ENCODE measurements at places on chromosomes 12 and 14.
A peak's percentile ranks its signal among the peaks of the same experiment; 100 is the strongest.

- peak; percentile 36 for DNase-seq
Observed at GRCh38 chr14:90060312-90060964, 1.4 kb upstream of the KCNK13 start.

DNA sequence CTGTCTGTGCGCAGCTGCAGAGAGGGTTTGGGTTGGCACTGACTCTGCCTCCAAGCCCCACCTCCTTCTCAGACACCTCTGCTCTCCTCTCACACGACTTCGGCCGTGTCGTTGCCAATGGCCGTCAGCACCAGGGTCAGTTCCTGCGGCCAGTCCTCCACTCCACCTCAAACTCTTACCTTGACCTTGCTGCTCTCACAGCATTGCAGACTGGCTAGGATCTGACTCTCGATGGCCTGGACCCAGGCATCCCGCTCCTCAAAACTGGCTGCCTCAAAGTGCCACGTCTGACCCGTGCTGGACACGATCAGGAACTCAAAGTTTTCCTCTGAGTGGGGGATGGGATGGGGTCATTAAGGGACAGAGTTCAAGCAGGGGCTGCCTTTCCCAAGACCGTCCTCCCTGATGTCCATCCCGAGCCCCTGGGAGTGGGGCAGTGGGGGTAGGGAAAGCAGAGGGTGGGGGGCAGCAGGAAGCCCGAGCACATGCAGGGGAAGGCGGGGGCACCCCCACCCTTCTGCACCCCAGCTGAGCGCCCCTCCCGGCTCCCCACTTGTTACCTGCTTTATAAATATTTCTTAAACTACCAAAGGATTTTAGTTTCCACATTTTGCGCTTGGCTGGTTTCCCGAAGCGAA, 10.7 kb downstream of the AGAP2 start:
- DNase-seq, result no peak

GRCh38 chr12:51318846-51319599, 5.0 kb downstream of the BIN2 start:
- DNase-seq, result no peak

DNA sequence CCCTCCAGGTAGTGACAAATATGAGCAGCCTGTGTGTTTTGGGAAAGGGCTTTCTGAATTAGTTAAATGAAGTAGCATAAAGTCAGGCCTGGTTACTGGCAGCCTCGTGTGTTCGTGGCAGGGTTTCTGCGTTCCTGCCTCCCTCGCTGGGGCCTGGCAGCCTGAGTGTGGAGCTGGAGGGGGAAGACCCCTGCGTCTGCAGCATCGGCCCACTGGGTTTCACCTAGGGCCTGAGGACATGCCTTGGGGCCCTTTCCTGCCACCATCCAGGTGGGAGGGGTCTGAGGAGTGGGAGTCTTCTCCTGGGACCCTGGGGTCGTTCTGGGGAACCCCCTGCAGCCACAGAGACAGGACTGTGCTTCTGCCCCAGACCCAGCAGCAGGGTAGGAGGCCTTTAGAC, 20.4 kb upstream of the AMN start:
- no peak for DNase-seq

DNA sequence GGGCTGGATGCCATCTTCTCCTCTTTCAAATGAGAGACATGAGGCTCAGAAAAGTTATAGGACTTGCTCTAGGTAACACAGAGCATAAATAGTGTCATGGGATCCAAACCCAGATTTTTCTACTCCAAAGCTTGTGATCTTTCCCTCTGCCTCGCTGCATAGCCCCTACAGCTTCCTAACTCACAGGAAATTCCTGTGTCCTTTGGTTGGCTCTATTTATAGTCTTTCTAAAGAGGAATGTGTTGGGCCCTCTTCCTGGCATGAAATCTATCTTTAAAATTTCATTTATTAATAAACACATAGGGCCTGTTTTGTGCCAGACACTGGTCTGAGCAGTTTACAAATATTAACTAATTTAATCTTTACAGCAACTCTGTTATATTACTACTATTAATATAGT, 9.8 kb upstream of the KCNA5 start:
- no peak for DNase-seq

- no peak for DNase-seq
Observed at GRCh38 chr14:49905989-49906388, 13.1 kb downstream of the ARF6 start.

GRCh38 chr14:71721791-71722190, 210.4 kb upstream of the RGS6 start:
- no peak for DNase-seq

DNA sequence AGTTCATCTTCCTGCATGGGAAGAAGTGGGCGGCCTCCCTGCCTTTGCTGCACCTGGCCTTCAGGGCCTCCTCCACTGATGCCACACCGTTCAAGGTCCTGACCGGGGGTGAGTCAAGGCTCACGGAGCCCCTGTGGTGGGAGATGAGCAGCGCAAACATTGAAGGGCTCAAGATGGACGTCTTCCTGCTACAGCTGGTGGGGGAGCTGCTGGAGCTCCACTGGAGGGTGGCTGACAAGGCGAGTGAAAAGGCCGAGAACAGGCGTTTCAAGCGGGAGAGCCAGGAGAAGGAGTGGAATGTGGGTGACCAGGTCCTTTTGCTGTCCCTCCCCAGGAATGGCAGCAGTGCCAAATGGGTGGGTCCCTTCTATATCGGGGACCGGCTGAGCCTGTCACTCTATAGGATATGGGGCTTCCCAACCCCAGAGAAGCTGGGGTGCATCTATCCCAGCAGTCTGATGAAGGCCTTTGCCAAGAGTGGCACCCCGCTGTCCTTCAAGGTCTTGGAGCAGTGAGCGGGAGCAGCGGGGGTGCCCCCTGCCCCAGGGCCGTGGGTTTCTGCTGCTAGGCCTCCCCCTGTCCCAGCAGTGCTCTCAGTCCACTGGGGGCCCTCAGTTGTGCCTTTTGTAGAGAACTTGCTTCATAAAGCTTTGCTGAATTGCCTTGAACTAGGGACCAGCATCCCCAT, 12.4 kb downstream of the CBLN3 start:
- DNase-seq, result no peak

DNA sequence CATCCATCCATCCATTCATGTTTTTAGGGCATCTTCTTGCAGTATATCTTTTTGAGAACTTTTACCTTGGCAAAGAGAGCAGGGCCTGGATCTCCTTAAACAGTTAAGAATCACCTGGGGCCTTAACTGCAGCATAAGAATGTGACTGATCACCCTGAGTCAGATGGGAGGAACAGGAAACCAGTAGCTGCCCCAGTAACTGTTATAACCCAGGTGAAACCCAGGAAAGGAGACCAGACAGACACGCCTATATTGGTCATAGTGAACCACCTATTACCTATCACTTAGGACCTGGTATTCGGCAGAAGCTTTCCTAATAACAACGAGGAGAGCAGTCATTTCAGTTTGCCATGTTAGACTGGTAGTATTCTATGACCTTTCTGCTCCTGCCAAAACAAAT, 43.4 kb upstream of the NR2C1 start:
- no peak for DNase-seq

GRCh38 chr12:94730847-94731246, 80.5 kb upstream of the TMCC3 start:
- DNase-seq, result no peak

- no peak for DNase-seq
Observed at GRCh38 chr14:25069879-25070278, 19.9 kb upstream of the STXBP6 start.

GRCh38 chr14:30620178-30620577, 1.9 kb upstream of the SCFD1 start:
- no peak for DNase-seq

- no peak for DNase-seq
Observed at GRCh38 chr12:25307818-25308217, 57.1 kb upstream of the KRAS start.

DNA sequence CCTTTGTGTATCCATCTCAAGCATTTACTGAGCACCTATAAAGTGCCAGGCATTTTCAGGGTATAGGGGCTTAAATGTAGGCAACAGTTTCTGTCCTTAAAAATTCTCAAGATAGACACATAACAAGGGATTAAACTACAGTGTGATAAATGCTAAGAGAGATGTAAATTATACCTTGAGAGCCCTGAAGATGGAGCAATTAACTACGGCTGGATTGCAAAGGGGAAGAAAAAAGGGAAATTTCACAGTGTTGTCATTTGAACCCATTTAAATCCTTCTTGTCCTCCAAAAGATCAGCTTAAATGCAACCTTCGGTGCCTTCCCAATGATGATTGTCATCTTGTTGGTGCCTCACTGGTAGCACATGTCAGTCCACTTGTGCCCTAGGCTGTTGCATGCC, 11.5 kb upstream of the IL26 start:
- DNase-seq, result no peak

DNA sequence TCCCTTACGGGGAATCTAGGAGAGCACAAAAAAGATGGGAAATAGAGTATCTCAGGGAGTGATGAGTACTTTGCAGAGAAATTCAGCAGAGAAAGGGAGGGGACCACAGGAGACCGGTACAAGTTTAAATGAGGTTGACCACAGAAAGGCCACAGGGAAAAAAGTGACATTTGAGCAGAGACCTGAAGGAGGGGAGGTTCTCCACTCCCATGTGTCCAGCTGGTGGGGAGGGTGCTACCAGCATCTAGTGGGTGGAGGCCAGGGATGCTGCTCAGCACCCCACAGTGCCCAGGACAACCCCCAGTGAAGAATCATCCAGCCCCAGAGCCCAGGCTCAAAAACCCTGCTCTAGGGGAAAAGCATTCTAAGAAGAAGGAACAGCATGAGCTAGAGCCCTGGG, 34.6 kb downstream of the TESC start:
- DNase-seq, result no peak

- DNase-seq, result no peak
Observed at GRCh38 chr14:53524391-53524790, 371.3 kb upstream of the DDHD1 start.

GRCh38 chr12:6946033-6946919, 2.5 kb downstream of the C12orf57 start:
- DNase-seq, result peak; percentile 99

GRCh38 chr12:98893126-98893674, 248.1 kb downstream of the APAF1 start:
- no peak for DNase-seq

DNA sequence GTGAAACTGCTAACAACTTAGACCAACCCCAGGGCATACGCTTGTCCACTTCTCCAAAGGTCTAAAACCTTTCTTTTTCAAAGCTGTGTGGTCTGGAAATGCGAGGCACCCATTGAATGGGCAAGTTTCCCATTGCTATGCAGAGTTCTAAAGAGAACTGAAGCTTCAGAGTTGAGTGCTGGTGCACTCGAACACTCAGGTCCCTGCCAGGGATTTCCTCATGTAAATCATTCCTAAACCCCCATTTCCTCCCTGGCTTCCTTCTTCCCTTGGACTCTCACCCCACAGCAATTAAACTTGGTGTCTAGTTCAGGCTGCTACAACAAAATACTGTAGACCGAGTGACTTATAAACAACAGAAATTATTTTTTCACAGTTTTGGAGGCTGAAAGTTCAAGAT, 2.2 kb upstream of the PXN start:
- no peak for DNase-seq
